ENCODE measurements at places on chromosomes 2 and 18.

DNA sequence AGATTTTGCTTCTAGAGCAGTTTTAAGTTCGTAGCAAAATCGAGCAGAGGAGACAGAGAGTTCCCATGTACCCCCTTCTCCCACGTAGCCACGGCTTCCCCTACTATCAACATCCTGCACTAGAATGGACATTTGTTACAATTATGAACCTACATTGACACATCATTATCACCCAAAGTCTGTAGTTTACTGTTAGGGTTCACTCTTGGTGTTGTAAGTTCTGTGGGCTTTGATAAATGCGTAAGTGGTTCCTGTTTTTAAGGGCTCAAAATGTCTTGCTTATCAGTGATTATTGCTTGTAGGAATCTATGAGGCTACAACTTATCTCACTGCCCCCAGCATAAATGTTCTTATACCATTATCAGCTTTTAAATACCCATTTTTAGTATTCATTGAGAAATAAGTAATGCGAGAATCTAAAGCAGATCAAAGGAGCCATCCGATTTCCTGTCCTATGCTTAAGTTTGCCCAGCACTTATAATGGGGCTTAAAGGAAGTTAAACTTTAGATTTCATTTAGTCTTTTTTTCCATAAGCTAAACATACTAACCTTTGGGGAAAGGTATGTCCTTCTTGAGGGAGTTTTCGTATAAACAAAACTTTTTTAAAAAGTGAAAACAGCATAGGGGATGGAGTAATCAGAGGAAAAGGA lies 118.7 kb downstream of the HAUS1 start:
- DNase-seq = no peak

DNA sequence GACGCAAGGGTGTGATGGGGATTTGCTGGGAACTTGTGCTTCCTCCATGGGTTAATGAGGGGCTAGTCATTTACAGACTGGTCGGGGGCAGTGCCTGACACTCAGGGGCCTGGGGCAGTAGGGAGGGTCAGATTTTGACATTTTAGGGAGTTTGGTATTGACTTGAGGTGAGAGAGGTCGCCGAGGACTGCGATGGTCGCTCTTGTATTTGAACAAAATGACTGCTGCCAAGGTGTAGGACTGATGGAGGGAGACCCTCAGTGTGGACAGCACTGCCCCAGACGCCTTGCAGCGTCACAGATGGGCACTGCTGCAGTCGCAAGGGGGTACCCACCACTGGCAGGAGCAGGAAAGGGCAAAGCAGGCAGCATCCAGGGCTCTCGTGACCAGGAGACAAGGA lies 182.9 kb downstream of the RTP5 start:
- no peak for DNase-seq

GRCh38 chr2:181395851-181396250 lies 61.3 kb upstream of the ITGA4 start:
- DNase-seq = no peak

DNA sequence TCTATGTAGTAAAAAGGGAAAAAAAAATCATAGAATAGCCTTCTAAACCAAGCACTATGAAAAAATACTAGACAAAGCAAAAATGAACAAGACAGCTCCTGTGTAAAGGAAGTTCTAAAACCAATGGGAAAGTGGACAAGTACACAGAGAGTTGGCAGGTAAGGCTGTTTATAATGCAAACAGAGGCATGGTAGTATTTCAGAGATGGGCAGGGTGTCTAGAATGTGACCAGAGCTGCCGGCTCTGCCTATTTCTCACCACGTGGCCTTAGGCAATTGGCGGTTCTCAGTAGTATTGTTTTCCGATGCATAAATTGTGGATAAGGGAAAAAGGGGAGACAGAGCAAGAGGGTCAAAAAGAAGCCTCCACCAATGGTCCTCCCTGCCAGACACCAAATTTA lies 173.6 kb downstream of the ANKRD30B start:
- DNase-seq = no peak

- DNase-seq = peak; percentile 78
Measured at GRCh38 chr18:50266248-50266704, at the start of gene CFAP53. Gene CFAP53 (minus strand): TSS chr18:50266495. CDS start chr18:50266404, 91 bp downstream.
